Lower lobe of right lung (tissue), 2 donors: ENCODE measurements at places on chromosomes 2 and 18.

- H3K36me3 ChIP-seq, result no peaks in the 10 kb centered on the region
- H3K27me3 ChIP-seq, result no peaks in the 10 kb centered on the region
- H3K4me3 ChIP-seq, result no peak overlapping the region
- DNase-seq, result no peak
- H3K27ac ChIP-seq, result no peak overlapping the region
These were observed 1052.6 kb upstream of the PIK3C3 start for GRCh38 chr18:40902436-40902835.

DNA sequence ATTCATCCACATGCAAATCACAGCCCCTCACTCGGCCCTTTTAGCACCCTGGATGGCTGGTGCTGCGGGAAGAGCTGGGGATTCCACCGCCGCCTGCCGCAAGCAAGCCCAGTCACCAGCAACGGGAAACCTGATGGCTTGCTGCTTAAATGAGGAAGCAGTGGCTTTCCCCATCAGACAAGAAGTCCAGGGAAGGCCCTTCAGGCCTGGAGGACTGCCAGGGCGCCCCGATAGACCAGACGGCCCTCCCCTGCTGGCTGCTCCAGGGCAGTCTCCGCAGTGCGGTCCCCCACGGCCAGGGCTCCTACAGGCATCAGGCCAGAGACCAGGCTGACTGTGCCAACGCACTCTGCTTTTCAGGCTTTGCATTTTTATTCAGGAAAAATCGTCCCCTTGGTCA, 439.1 kb downstream of the EIPR1 start:
- H3K27ac ChIP-seq, result no peak overlapping the region
- no peak for DNase-seq
- H3K27me3 ChIP-seq, result no peaks in the 10 kb centered on the region

DNA sequence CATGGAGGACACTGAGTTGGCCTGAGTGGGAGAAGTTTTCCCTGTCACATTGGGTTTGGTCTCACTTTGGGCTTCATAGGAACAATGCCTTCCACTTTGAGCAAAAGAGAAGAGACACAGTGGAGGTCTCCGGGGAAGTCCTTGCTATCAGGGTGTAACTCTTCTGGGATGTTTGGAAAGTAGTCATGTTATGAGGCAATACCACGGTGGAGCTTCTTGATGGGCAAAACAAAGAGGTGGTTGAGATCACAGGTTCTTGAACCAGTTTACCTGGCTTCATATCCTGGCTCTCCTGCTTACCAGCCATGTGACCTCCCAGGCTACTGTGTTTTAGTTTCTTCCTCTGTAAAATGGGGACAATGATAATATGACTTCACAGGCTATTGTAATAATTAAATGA, 478.6 kb downstream of the SLC4A3 start:
- H3K4me3 ChIP-seq, result no peak overlapping the region
- no peaks in the 10 kb centered on the region for H3K36me3 ChIP-seq
- H3K4me1 ChIP-seq, result no peaks in the 10 kb centered on the region
- no peak for DNase-seq
- H3K27ac ChIP-seq, result no peak overlapping the region
- no peaks in the 10 kb centered on the region for H3K27me3 ChIP-seq

GRCh38 chr2:196176142-196176738, 4.9 kb upstream of the STK17B start:
- H3K4me3 ChIP-seq, result no peak overlapping the region
- H3K4me1 ChIP-seq, result peaks cover 9% of the 10 kb centered on the region
- no peak for DNase-seq
- no peak overlapping the region for H3K27ac ChIP-seq
- no peaks in the 10 kb centered on the region for H3K27me3 ChIP-seq
- H3K36me3 ChIP-seq, result no peaks in the 10 kb centered on the region

GRCh38 chr2:217399291-217399690, 539.4 kb upstream of the TNP1 start:
- no peaks in the 10 kb centered on the region for H3K36me3 ChIP-seq
- H3K27me3 ChIP-seq, result no peaks in the 10 kb centered on the region
- no peaks in the 10 kb centered on the region for H3K4me1 ChIP-seq
- H3K4me3 ChIP-seq, result no peak overlapping the region
- no peak for DNase-seq
